ENCODE measurements at places on chromosomes 7 and 10.

DNA sequence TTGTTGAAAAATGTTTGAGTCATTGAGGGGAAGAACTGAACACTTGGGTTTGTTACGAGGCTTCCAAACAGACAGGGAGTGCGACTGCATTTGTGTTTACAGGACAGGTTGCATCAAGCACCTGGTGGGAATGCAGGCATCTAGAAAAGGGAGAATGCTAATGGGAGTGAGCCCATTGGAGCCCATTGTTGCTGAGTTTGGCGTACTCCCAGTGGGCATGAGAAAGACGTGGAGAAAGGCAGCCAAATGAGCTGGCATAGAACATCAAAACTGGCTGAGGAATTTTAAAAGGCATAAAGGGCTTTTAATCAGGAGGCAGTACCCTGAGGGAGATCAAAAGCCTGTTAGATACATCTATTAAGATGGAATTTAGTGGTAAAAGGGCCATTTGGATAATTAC, 171.6 kb upstream of the NPSR1 start:
- no peak for DNase-seq

DNA sequence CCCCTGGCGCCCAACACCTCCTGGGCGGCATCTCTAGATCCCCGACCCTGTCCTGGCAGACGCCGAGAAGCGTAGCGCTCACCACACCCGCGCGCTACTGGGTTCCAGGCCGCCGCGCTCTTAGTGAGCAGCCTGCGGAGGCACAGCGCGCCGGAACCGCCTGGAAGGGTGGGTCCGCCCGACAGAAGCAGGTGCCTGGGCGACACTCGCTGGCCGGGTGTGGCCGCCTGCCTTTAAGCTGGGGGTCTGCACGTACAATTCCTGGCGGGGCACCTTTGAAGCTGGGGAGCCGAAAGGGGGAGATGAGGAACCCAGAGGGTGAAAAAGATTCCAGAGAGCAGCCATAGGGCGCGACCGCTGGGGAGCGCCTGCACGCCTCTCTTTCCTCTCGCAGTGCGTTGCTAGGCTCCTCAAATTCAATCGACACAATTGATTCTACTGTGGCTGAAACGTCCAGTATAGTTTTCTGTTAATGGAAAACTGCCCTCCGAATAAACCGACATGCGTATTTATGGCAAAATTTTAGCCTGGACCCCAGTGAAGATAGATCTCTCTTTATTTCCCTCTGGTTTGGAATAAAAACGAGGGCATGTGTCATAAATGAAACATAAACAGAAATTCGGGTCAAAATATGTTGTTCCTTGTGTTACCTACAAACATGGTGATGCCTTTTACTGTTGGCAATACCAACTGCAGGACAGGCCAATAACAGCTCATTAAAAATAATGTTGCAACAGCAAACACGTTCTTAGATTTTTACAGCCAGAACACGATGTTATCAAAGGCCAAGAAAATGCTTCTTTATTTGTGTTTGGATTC, 4.6 kb downstream of the HMX3 start:
- DNase-seq, result no peak

DNA sequence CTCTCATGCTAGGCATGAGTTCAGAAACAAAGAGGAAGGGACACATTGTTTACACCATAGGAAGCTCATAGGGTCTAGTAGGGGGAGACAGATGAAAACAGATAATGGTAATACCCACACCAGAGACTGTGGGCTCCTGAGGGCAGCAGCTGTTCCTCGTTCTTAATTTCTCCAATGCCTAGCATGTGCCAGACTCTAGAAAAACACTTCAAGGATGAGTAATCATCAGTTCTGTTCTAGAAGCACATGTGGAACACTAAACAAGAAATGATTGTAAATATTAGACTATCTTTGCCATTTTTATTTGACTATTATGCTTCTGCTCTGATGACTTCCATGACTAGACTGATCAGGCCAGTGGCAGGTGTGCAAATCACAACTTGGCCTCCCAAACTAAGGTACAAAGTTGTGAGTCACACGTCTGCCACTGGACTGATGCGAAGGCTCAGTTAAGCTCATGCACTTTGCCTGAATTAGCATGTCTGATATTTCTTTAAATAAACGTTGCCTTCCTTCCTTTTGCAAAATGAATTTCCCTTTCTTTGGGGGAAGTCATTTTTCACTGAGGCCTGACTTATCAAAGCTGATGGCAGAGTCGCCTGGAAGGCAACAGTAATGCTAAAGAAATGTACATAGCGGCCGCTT, 89.2 kb upstream of the FGL2 start:
- DNase-seq, result no peak

DNA sequence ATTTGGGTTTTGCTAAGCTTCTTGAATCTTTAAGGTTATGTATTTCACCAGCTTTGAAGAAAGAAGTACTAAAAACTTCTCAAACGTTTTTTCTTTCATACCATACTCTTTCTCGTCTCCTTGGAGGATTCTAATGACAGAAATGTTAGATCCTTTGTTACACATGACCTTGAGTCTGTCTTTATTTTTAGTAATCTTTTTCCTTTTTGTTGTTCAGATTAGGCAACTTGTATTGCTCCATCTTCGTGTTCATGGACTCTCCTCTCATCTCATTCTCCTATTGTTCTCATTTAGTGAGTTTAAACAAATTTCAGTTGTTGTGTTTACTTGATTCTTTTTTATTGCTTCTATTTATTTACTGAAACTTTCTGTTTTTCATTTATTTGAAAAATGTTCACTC, 73.7 kb downstream of the WDFY4 start:
- DNase-seq, result no peak

Data from stimulated activated CD8-positive, alpha-beta memory T cell treated with anti-CD3 and anti-CD28 coated beads, Interleukin-7, amount 100 ng/mL, for 4 hours (primary cell).